ENCODE measurements at places on chromosomes 3 and 15. TPM values are rescaled to one million over a fixed set of nuclear protein-coding genes. Genes with fewer than 3 reads are reported as not detected.

Gene RAD51
- 6.9 TPM for polyA plus RNA-seq

Gene CCR8
- not detected for polyA plus RNA-seq

Gene INSYN1
- polyA plus RNA-seq: 0.47 TPM

Gene TRIM71
- polyA plus RNA-seq: not detected

Gene TBL1XR1
- polyA plus RNA-seq: 169 TPM

Gene ROBO2
- polyA plus RNA-seq: 0.45 TPM

Gene SLC38A3
- not detected for polyA plus RNA-seq

Gene ELP6
- 67.6 TPM for polyA plus RNA-seq

Gene OIP5
- 9.8 TPM for polyA plus RNA-seq

Gene PP2D1
- not detected for polyA plus RNA-seq

Gene BCL2A1
- polyA plus RNA-seq: not detected

Gene GATA2
- not detected for polyA plus RNA-seq

Gene HCN4
- not detected for polyA plus RNA-seq

Gene ADAMTS17
- polyA plus RNA-seq: 0.40 TPM

Gene CEMIP
- 2.2 TPM for polyA plus RNA-seq

Data from keratinocyte (primary cell).